ENCODE measurements at places on chromosomes 1 and 21.

DNA sequence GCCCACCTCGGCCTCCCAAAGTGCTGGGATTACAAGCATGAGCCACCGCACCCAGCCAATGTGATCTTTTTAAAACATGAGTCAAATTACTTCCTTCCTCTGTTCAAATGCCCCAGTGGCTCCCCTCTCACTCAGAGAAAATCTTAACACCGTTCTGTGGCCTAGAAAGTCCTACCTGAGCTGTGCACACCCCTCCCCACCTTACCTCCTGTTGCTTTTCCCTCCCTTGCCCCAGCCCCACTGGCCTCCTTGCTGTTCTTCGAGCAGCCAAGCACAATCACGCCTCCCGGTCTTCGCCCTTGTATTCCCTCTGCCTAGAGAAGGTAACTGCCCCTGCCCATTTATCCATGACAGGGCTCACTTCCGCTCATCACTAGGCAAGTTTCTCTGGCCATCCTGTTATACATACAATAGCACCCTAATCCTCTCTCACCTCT is 62.6 kb upstream of the RPL11 start:
- no peak for DNase-seq

DNA sequence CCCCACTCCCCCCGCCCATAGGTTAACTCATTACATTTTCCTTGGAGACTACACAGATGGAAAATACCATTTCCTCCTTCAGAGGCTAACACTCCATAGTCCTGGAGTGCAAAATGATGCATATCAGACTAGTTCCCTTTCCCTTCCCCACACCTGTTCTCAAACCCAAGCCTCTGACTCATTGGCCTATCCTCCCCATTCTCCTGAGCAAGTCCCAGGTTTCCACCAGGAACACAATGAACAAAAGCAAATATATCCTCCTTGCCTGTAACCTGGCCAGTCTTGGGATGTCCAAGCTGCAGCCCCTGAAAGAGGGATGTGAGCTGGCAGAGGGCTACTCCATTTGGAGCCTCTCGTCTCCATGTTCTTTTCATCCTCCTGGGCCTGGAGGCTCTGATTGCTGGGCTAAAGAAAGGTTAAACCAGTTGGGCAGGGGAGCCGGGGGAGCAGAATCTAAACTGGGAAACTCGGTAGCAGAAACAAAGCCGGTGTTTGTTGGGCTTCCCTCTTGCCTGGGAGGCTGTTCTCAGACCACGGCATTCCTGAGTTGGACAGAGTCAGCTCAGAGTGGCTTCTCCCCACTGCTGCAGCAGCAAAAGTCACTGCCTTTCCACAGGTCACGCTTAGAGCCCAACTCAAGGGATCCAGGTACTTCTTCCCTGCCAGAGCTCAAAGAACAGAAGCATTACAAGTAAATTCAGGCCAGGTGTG is 13.9 kb downstream of the SSR2 start:
- no peak for DNase-seq

DNA sequence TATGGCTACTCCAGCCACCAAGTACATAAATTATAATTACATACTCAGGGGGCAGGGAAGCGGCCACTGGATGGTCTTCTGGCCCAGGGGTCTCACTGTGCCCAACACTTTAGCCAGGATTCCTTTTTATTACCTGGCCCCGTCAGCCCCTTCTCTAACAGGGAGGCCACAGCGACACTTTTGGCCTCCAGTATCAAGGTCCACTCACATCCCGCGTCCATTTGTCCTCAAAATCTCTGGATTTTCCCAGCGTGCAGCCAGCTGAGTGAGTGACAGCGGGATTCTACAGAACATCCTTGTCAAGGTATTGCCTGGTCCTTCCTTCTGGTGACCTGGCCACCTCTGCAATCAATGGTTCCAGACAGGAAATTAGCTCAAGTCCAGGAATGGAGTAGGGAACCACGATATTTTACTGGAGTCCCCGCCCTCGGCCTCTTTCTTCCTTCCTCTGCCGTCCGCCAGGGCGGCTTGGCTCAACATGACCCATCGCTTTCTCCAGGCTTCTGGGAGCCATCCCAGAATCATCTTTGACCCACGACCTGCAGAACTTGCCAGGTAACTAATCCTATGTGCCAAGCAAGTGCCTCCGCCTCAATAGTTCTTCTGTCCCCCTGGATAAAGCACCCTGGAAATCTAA is 2.7 kb upstream of the COL6A2 start:
- DNase-seq = no peak

DNA sequence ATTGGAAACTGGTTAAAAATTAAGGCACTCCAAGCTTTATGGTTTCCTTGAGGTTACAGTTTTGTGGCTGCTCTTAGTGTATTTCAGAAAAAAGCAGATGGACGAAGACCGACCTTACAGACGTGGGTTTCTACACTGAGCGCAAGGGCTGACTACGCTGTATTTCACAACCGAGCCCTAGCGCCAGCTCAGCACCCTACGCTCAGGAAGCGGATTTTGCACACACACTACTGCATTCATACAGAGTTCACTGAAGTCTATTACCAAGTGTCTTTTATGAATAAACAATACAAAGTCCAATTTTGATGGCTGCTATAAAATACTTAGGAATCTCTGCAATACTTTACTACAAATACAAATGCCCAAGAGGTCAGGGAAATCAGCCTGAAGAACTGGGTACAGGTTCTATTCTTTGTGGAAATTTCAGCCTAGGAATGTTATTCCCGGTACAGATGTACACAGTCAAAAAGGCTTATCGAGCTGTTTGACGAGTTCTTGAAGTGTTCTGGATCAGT is 23.8 kb downstream of the PTTG1IP start:
- no peak for DNase-seq

DNA sequence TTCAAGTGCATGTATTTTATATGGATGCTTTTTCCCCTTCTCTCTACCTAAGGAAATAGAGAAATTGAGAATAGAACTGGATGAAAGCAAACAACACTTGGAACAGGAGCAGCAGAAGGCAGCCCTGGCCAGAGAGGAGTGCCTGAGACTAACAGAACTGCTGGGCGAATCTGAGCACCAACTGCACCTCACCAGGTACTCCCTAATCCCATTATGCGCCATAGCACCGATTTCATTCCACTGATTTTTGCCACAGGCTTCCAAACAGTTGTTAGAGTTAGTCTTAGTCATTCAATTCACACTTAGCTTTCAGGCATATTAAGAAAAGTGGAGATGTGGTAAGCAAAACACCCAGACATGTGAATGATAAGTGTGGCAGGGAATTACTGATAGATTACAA is 122.8 kb downstream of the SDCCAG8 start:
- no peak for DNase-seq

DNA sequence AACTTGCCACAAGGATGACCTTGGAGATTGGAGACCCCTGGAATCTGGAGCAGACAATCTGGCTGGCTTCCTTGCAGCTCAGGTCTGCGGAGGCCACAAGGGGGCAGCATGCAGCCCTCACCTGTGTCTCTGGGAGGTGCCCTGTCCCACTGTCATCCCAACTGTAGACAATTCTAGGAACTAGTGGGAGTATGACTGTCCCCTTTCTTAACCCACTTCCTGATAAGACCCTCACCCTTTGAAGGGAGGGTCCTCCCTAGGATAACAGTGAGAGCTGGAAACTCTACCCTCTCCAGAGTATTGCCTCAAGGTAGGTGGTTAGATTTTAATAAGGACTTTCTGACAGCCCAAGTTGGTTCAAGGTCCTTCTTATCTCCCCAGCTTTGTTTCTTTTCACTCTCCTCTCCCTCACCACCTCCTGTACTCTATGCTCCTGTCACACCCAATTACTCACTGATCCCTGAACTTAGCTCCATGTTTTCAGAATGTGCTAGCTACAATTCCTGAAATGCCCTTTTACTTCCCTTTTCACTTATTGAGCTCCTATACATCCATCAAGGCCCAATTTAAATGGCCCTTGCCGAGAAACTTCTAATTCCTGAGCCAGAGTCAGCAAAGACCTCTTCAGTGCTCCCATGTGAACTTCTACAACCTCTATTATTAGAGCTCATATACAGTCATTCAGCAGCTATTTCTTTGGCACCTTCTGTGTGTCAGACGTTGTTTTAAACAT is 9.2 kb upstream of the KCNQ4 start:
- DNase-seq = peak; percentile 21

DNA sequence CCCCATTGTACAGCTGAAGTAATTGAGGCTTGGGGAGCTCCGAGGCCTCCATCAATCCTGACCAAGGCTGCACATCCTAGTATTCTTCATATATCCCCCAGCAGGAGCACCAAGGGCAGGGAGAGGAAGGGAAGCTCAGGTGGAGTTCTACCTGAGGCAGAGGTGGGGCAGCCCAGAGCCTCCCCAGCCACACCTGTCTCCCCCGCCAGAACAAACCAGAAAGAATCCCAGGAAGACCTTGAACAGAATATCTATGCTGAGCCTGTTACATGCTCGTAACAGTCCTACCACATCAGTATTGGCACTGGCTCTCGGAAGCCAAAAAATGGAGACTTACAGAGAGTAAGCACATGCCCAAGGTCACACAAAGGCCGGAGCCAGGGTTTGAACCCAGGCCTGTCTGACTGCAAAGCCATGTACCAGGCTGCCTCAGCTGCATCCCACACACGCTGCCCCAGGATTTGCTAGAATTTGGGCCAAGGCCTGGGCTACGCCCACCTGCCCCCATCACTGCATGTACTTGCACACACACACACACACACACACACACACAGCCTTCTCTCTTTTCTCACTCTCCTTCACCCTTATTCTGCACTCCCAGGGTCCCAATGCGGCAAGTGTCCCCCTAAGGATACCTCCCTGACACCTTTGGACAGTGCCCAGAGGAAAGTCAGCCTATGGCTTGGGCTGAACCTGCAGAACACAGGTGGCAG is 4.5 kb downstream of the E2F2 start:
- no peak for DNase-seq

- no peak for DNase-seq
Observed at GRCh38 chr1:66413136-66413837, 120.7 kb upstream of the SGIP1 start.

DNA sequence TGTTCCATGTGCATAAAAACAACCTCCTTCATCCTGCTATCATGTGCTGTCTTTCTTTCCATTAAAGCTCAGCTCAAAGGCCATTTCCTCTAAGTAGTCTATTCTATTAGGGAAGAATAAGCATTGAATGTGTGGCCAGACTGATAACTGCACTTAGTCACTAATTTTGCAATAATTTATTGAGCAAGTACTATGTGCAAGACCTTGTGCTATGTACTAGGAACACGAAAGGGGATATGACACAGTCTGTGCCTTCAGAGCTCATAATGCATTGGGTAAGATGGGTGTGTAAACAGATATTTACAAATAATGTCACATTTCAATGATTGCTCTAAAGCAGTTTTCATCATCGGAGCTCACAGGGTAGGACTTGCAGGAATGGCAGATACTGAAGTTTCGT is 54.2 kb downstream of the NMNAT2 start:
- no peak for DNase-seq

- DNase-seq = no peak
Observed at GRCh38 chr1:116002781-116003420, 26.6 kb downstream of the SLC22A15 start.

DNA sequence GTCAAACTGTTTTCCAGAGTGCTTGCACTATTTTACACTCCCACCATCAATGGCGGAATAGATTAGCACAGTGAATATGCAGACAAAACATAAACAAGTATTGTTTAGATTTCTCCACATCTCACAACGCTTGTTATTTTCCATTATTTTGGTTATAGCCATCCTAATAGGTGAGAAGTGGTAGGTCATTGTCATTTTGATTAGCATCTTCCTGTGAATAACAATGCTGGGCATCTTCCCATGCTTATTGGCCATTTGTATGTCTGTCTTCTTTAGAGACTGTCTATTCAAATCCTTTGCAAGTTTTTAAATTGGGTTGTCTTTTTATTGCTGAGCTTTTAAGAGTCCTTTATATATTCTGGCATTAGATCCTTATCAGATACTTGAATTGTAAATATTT is 54.7 kb downstream of the LRRC71 start:
- no peak for DNase-seq

- no peak for DNase-seq
Observed at GRCh38 chr21:36075953-36076352, 6.1 kb downstream of the CBR1 start.

GRCh38 chr1:114192328-114192727 is 38.7 kb upstream of the SYT6 start:
- no peak for DNase-seq

DNA sequence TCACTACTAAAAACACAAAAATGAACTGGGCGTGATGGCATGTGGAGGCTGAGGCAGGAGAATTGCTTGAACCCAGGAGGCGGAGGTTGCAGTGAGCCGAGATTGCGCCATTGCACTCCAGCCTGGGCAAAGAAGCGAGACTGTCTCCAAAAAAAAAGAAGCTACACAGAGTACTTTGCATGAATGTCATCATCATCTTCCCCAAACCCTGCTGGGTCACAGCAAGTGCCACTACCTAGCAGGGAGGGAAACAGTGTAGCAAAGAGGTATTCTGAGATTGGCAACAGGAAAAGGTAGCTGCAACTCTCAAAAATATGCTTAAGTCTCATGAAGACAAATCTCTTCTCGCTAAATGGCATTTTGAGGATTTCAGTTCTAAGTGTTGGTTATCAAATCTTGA is 12.8 kb downstream of the NDC1 start:
- DNase-seq = no peak

DNA sequence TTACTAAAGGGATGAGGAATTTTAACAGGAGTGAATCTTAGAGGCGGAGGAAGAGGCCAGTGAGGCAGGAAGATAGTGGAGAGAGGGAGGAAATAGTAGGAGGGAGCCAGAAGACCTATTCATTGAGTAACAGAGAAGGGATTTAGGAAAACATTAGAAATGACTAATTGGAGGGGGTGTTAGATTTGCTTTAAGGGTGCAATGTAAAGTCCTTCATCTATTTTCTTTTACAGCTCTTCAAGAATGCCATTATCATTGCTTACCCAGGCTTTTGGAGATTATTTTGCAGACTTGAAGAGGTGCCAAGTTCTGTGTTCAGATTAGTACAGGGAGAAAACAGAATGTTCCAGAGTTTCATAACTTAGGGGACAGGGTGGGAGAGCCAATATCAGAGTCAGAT is 33.8 kb downstream of the OR10J1 start:
- no peak for DNase-seq

DNA sequence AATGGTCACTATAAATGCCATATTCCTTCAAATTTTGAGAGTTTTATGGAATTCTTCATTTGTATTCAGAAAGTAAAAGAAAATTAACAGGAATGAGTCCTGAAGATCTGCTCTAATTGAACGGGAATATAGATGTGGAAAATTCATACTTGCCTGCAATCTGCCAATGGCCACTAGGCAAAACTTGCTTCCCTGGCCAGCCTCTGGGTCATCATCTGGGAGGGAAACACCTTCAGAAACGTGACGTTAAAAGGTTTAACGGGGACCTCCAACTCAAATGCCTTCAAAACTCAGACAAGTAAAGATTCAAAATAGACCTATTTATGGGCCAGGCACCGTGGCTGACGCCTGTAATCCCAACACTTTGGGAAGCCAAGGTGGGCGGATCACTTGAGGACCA is 21.7 kb upstream of the CTSK start:
- DNase-seq = no peak

DNA sequence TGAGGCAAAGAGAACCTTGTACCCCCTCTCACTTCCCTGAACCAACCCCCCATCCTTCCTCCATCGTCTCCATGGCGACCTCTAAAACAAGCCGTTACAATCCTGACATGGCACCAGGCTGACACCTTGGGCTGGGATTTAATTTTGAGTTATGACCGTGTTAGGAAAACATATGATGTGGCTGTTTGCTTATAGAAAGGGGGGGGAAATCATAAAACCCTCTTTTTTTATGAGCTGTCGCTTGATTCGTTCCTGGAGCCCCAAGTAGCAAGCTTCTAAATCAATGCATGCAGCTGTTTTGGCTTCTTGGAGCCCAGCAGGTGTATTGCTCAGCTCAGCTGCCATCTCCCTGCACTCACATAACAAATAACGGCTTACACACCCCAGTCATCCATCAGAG is 301.2 kb upstream of the SPAG17 start:
- no peak for DNase-seq
